Astrocyte of the cerebellum (primary cell): ENCODE measurements at places on chromosomes 4 and X.

DNA sequence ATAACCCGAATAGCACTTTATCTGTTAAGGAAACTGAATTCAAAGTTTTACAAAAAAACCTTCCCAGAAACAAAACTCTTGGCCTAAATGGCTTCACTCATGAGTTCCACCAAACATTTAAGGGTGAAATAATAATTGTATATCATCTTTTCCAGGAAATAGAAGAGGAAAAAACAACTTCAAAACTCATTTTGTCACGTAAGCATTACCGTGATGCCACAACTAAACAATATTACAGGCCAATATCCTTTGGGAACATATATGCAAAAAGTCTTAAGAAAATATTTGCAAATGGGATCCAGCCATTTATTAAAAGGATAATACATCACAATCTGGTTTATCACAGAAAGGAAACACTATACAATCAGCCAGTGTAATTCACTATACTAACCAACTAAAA lies 130.1 kb upstream of the MAB21L2 start:
- DNase-seq, result no peak

DNA sequence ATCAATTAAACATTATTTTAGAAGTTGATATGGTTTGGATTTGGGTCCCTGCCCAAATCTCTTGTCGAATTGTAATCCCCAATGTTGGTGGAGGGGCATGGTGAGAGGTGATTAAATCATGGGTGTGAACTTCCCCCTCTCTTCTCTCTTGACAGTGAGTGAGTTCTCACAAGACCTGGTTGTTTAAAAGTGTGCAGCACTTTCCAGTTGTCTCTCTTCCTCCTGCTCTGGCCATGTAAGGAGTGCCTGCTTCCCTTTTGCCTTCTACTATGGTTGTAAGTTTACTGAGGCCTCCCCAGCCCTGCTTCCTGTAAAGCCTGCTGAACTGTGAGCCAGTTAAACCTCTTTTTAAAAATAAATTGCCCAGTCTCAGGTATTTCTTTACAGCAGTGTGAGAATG lies 141.4 kb downstream of the GALNTL6 start:
- DNase-seq, result no peak

- no peak for DNase-seq
Observed at GRCh38 chrX:147902270-147902669, 9.4 kb upstream of the FMR1 start.

GRCh38 chr4:102780476-102781144 lies 19.8 kb upstream of the MANBA start:
- DNase-seq, result no peak

DNA sequence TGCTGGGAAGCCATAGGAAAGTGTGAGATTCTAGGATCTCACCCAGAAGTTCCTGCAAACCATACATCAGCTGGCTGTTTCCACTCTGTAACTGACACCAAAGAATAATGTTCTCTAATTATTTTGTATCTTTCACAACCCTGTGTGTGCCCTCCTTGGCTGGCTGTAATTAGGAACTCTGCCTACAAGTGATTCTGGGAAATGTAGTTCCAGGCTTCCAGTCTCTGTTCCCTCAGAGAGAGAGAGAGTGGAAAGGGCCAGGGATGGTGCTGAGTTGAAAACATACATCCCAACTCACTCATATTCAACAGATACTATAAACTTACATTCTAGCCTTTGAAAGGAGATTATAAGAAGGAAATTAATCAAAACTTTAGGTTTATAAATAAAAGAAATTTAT lies 57.5 kb upstream of the C1QTNF7 start:
- DNase-seq, result no peak

- peak; percentile 72 for DNase-seq
Observed at GRCh38 chr4:109548655-109549054, 11.4 kb upstream of the MCUB start.

DNA sequence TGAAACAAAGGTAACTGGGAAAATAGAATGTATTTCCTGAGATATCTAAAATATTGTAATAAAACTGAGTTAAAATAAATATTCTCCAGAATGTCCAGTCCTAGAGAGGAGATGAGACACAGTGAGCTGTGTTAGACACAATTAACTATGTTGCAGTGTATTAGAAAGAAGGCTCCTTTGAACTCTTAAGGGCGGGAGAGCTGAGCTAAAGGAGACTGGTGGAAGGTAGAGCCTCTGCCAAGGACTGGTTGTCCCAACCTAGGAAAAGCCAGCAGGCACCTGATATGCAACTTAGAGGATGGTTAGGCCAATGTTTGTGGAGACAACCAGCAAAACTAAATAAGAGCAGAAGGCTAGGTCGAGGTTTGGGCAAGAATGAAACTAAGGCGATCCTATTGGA lies 4.3 kb downstream of the ASB11 start:
- DNase-seq, result no peak

DNA sequence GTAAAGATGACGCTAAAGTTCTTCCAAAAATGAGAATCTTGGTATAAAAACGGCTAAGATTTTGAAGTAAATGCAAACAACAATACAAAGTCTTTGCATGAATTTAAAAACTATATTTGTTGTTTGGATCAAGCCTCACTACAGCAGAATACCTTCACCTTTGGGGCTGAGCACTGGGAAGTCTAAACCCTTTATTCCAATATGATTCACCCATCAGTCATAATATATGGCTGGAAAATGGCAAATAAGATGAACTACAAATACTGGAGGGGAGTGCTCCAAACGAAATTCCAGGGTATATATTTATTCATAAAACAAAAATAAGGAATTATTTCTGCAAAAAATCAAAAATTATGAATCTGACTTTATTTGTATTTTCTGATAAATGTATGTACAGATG lies 138.4 kb downstream of the SCFD2 start:
- no peak for DNase-seq

GRCh38 chrX:24243188-24243587 lies 70.7 kb downstream of the SUPT20HL2 start:
- DNase-seq, result no peak

DNA sequence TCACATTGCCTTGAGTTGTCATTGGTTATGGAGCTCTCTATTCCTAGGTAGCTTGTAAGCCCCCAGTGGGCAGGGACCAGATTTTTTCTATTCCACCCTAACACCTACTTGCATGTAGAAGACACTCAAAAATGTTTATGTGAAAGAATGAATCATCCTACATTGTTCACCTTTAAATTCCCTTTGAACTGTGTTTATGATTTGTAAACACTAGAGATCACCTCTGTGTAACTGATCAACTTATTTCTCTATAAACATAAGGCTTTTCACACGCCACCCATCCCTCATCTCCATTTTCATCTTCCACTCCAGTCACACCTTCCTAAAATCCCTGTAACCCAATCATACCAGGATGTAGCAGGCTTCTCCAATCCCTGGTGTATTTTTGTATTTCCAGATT lies 142.6 kb upstream of the LEF1 start:
- DNase-seq, result no peak

- no peak for DNase-seq
Observed at GRCh38 chr4:68599150-68599549, 23.0 kb upstream of the UGT2B17 start.

DNA sequence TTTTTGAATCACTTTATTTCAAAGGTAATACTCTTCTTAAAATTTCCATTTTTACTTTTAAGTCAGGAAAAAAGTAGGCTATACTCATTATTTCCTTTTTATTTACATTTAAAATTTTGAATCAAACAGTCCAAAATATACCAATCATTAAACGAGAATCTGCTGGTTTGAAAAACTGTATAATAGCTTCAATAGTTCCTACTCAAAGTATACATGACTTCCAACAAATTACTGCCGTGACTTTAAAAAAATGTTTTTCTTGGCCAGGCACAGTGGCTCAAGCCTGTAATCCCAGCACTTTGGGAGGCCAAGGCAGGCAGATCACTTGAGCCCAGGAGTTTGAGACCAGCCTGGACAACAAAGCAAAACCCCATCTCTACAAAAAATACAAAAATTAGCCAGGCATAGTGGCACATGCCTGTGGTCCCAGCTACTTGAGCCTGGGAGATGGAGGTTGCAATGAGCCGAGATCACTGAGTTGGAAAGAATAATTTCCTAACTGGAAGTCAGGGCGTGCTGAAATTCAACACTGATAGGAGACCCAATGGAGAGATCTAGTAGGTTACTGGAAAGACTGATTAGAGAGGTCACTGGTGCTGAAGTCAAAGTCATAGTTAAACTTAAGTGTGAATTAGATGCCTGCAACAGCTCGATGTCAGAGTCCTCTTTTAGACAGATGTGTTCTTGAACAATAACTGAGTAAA lies 9.0 kb downstream of the KLHL8 start:
- DNase-seq, result no peak

- DNase-seq, result no peak
Observed at GRCh38 chrX:39011454-39012221, 210.4 kb downstream of the MID1IP1 start.

- DNase-seq, result no peak
Observed at GRCh38 chr4:53515076-53515475, 76.2 kb downstream of the LNX1 start.

- peak; percentile 27 for DNase-seq
Observed at GRCh38 chr4:151783867-151784266, 23.1 kb upstream of the GATB start.

GRCh38 chr4:45302828-45303227 lies 576.5 kb upstream of the GNPDA2 start:
- DNase-seq, result no peak

DNA sequence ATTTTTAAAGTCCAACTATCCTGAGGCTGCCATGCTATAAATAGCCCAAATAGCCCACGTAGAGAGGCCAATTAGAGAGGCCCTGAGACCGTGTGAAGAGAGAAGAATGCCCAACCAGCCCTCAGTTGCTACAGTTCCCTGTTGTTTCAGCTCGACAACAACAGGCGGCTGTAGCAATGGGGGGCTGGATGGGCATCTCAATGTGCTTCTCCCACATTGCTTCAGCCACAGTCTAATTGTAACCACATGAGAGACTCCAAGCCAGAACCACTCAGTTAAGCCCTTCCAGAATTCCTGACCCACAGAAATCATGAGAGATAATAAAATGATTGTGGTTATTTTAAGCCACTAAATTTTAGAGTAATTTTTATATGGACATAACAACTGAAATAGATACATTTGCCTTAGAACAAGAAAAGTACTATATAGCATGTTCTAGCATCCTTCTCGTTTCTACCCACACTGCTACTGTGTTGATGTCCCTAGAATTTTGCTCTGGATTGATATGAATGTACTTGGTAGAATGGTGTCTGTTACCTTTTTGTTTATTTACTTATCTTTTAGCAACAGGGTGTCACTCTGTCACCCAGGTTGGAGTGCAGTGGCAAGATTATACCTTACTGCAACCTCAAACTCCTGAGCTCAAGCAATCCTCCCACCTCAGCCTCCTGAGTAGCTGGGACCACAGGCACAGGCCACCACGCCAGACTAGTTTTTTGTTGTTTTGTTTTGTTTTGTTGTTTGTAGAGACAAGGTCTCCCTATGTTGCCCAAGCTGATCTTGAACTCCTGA lies 436.4 kb downstream of the BCOR start:
- no peak for DNase-seq

DNA sequence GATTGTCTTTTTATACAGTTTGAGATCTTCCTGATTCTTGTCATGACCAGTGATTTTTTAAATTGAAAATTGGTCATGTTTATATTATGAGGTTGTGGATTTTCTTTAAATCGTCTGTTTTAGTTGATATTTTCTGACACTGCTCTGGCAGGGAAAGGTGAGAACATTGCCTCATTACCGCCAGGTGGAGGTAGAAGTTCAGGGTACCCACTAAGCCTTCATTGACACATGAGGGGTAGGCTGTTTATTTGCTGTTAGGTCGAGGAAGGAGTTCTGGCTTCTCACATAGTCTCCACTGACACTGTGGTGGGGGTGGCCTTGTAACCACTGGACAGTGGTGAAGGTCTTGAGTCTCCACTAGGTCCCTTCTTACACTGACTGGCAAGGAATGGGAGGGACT lies 117.6 kb upstream of the GPR101 start:
- DNase-seq, result no peak

- DNase-seq, result no peak
Observed at GRCh38 chrX:140744085-140744484, 34.5 kb downstream of the LINC00632 start.

DNA sequence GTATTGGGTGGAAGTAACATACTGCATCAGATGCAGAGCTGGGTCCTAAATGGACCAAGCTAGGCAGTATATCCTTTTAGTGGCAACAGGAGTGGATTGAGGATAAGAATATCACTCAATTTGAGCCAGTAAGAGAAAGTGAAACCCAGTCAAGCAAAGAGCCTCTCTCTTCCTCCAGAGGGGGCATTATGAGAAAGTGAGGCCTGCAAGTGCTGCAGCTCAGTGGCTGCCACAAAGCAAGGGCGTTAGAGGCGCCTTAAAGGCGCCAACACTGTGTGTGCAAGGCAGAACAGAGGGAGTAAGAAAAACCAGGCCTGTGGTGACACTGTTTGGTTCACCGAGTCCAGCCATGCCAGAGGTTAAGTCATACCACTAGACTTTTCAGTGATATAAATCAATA lies 17.5 kb downstream of the STX18 start:
- DNase-seq, result no peak

DNA sequence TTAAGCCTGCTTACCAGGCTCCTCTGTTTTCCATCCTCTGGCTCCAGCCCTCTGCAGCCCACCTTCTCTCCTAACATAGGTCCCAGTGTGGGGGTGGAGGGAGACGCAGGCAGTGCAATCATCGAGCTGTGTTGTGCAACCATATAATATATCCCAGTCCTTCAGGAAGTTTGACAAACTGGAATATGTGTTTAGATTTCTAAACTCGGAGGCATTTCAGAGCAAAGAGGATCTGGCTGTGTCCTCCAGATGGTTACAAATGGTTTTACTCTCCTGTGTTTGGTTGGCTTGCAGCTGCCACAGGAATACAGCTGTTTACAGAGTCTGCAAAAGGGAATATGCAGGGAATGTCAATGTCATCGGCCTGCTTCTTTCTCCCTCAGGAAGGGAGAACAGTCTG lies 195.3 kb upstream of the LNX1 start:
- DNase-seq, result no peak

- DNase-seq, result no peak
Observed at GRCh38 chr4:153962311-153963039, 173.6 kb upstream of the SFRP2 start.

- no peak for DNase-seq
Observed at GRCh38 chr4:118361192-118361591, 8.4 kb upstream of the PRSS12 start.

GRCh38 chr4:47907089-47907646 lies 7.2 kb downstream of the NFXL1 start:
- no peak for DNase-seq

GRCh38 chrX:41334363-41335197 lies 618 bp downstream of the DDX3X start:
- DNase-seq, result peak; percentile 56

- no peak for DNase-seq
Observed at GRCh38 chrX:79412972-79413371, 45.8 kb upstream of the ITM2A start.
